ENCODE measurements at places on chromosomes 2 and 18. TPM values are rescaled to one million over a fixed set of nuclear protein-coding genes. Genes with fewer than 3 reads are reported as not detected.
A peak's percentile ranks its signal among the peaks of the same experiment; 100 is the strongest.

Gene IL36G
- total RNA-seq = not detected

Gene LRRFIP1
- 291 TPM for total RNA-seq

DNA sequence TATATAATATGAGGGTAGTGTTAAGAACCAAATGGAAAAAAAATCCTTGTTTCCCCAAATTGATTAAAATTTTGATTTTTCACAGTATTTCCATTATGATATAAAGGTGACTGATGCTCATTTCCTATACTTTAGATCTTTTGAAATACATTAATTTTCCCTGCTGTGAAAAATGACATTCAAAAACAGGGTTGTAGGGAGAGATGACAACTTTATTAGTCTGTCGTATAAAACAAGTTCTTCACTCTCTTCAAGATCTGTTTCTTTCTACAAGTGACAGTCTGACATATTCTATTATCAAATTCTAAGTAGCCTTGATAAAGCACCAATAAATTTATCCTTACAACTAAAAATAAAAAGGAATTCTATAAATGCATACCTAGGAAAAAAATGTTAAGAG, 45.3 kb upstream of the VWC2L start:
- H3K27ac ChIP-seq = no peak overlapping the region
- no peaks in the 10 kb centered on the region for H3K27me3 ChIP-seq
- no peak overlapping the region for H3K4me3 ChIP-seq
- no peaks in the 10 kb centered on the region for H3K36me3 ChIP-seq
- H3K4me1 ChIP-seq = no peaks in the 10 kb centered on the region

- no peak overlapping the region for H3K4me3 ChIP-seq
- H3K27ac ChIP-seq = peak overlapping the region; percentile 58
- no peaks in the 10 kb centered on the region for H3K36me3 ChIP-seq
- no peaks in the 10 kb centered on the region for H3K4me1 ChIP-seq
- H3K27me3 ChIP-seq = no peaks in the 10 kb centered on the region
These were observed 9.5 kb upstream of the CNNM3 start for GRCh38 chr2:96806468-96807126.

Gene GPATCH11
- 10.2 TPM for total RNA-seq

Gene GRHL1
- total RNA-seq = 7.3 TPM

Gene PHOSPHO2
- total RNA-seq = 29.3 TPM

GRCh38 chr18:68796936-68797690, 767 bp upstream of the CCDC102B start:
- H3K27ac ChIP-seq = no peak overlapping the region
- no peaks in the 10 kb centered on the region for H3K4me1 ChIP-seq
- no peaks in the 10 kb centered on the region for H3K27me3 ChIP-seq
- no peak for DNase-seq
- H3K36me3 ChIP-seq = no peaks in the 10 kb centered on the region

DNA sequence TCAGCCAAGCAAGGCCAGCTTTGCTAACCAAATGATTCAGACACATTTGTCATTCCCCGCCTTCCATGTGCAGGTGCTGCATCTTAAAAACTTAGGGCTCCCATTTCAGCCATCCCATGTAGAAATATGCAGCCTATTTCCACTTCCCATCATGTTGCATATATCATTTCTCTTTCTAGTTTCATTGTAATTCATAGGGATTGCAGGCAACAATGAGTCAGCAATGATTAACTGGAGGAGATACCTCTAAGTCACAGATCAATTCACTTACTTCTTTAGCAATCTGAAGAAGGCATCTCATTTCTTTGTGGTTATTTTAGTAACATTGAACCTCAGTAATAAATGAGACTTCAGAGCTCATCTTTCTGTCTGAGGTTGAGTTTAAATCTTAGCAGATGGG, 276.1 kb upstream of the PKDCC start:
- H3K4me3 ChIP-seq = no peak overlapping the region
- H3K27ac ChIP-seq = no peak overlapping the region
- no peaks in the 10 kb centered on the region for H3K27me3 ChIP-seq
- H3K4me1 ChIP-seq = no peaks in the 10 kb centered on the region

- DNase-seq = no peak
- H3K27ac ChIP-seq = no peak overlapping the region
- peaks cover 8% of the 10 kb centered on the region for H3K4me1 ChIP-seq
- no peaks in the 10 kb centered on the region for H3K27me3 ChIP-seq
These were observed 109.4 kb upstream of the SERTAD2 start for GRCh38 chr2:64763126-64763525.

DNA sequence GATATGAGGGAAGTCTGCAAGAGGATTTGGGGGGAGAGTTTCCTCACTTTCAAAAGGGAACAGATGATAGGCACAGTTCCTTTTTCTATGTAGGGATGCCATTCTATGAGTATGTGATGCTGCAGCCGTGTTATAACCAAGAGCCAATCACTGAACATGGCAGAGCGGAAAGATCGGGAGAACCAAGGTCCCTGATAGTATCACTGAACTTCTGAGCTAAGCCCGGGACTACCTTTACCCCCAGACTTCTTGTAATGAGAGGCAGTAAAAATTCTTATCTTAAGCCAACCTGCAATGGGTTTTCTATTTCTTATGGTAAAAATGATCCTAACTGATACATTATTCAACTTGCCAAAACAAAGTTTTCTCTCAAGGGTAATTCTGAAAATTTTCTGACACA, 21.6 kb upstream of the SLC1A4 start:
- H3K27ac ChIP-seq = no peak overlapping the region
- DNase-seq = no peak
- H3K36me3 ChIP-seq = no peaks in the 10 kb centered on the region
- H3K4me1 ChIP-seq = no peaks in the 10 kb centered on the region
- H3K4me3 ChIP-seq = no peak overlapping the region

Gene APLF
- total RNA-seq = 4.4 TPM

GRCh38 chr18:30965237-30965636, 77.3 kb downstream of the DSC3 start:
- no peaks in the 10 kb centered on the region for H3K4me1 ChIP-seq
- H3K27me3 ChIP-seq = no peaks in the 10 kb centered on the region
- H3K27ac ChIP-seq = no peak overlapping the region
- DNase-seq = no peak
- H3K36me3 ChIP-seq = no peaks in the 10 kb centered on the region
- no peak overlapping the region for H3K4me3 ChIP-seq

DNA sequence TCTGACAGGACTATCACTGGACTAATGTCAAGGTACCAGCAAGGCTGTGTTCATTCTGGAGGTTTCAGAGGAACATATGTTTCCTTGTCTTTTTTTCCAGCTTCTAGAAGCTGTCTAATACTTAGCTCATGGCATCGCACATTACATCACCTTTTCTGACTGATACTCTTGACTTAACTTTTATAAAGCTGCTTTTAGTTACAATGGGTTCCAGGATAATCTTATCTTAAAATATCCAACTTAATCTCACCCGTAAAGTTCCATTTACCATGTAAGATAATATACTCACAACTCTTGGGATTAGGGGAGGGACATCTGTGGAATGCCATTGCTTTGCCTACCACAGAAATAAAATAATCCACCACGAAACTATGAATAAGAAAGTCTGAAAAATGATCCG, 394.2 kb downstream of the CDH19 start:
- no peak overlapping the region for H3K4me3 ChIP-seq
- no peak for DNase-seq
- H3K27ac ChIP-seq = no peak overlapping the region
- H3K27me3 ChIP-seq = no peaks in the 10 kb centered on the region

Gene CLK1
- 383 TPM for total RNA-seq

GRCh38 chr2:212330263-212330662, 208.3 kb downstream of the ERBB4 start:
- H3K27me3 ChIP-seq = no peaks in the 10 kb centered on the region
- no peak for DNase-seq
- H3K4me1 ChIP-seq = no peaks in the 10 kb centered on the region

- H3K36me3 ChIP-seq = no peaks in the 10 kb centered on the region
- DNase-seq = no peak
- no peaks in the 10 kb centered on the region for H3K4me1 ChIP-seq
- H3K27ac ChIP-seq = no peak overlapping the region
These were observed 174.9 kb downstream of the LAMA1 start for GRCh38 chr18:6942742-6943141.

Gene MTCL1
- 9.3 TPM for total RNA-seq

GRCh38 chr18:39701839-39702238, 2136.2 kb upstream of the CELF4 start:
- H3K4me1 ChIP-seq = no peaks in the 10 kb centered on the region
- no peaks in the 10 kb centered on the region for H3K36me3 ChIP-seq
- H3K4me3 ChIP-seq = no peak overlapping the region
- no peak for DNase-seq
- no peaks in the 10 kb centered on the region for H3K27me3 ChIP-seq
- no peak overlapping the region for H3K27ac ChIP-seq

Gene CDH7
- not detected for total RNA-seq

DNA sequence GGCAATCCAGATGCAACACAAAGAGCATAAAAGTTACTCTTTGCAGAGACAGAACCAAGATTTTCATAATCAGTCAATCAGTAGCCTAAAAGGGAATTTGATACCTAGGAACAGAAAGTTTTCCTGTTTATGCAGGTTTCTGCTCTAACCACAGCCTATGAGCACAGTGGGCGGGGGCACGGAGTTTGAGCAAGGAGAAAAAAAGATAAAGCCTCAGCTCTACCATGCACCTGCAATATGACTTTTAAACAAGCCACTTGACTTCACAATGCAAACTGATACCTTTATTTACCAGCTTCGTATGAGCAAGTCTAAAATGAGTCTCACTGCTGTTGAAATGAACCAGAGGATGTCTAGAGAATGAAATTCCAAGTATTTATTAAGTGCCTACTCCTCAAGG, 5.6 kb upstream of the LRATD1 start:
- H3K36me3 ChIP-seq = no peaks in the 10 kb centered on the region
- no peak overlapping the region for H3K27ac ChIP-seq
- no peak for DNase-seq
- no peaks in the 10 kb centered on the region for H3K27me3 ChIP-seq
- no peaks in the 10 kb centered on the region for H3K4me1 ChIP-seq

DNA sequence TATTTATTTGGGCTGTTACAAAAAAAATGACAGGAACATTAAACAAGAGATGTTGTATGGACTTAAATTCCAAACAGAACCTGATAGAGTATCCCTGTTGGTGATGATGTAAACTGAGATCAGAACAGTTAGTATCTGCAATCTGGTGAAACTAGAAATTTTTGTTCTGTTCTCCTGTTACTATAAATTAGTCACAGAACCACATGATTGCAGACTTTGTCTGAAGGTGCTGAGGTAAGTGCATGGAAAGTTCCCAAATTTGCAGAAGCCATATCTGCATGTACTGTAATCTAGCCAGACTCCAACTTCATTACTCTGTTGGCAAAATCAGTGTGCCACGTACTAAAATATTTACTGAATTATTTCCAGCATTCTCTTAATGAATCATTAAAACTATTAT, 516.3 kb upstream of the FSIP2 start:
- DNase-seq = no peak
- no peak overlapping the region for H3K4me3 ChIP-seq
- H3K27ac ChIP-seq = no peak overlapping the region
- no peaks in the 10 kb centered on the region for H3K4me1 ChIP-seq
- H3K36me3 ChIP-seq = no peaks in the 10 kb centered on the region

- no peak overlapping the region for H3K4me3 ChIP-seq
- H3K27me3 ChIP-seq = no peaks in the 10 kb centered on the region
- H3K36me3 ChIP-seq = no peaks in the 10 kb centered on the region
- peak; percentile 6 for DNase-seq
- no peaks in the 10 kb centered on the region for H3K4me1 ChIP-seq
These were observed 10.4 kb upstream of the KCNE4 start for GRCh38 chr2:223041527-223042109.

- no peaks in the 10 kb centered on the region for H3K4me1 ChIP-seq
- no peak overlapping the region for H3K4me3 ChIP-seq
- H3K36me3 ChIP-seq = no peaks in the 10 kb centered on the region
- no peak for DNase-seq
- no peaks in the 10 kb centered on the region for H3K27me3 ChIP-seq
These were observed 167.9 kb upstream of the NXPH2 start for GRCh38 chr2:138948070-138948539.

- no peaks in the 10 kb centered on the region for H3K27me3 ChIP-seq
- H3K4me1 ChIP-seq = no peaks in the 10 kb centered on the region
- no peak overlapping the region for H3K27ac ChIP-seq
- no peak overlapping the region for H3K4me3 ChIP-seq
- no peaks in the 10 kb centered on the region for H3K36me3 ChIP-seq
These were observed 61.3 kb upstream of the RAPGEF4 start for GRCh38 chr2:172674034-172674967.

- no peak for DNase-seq
- no peaks in the 10 kb centered on the region for H3K27me3 ChIP-seq
- H3K4me3 ChIP-seq = no peak overlapping the region
- H3K36me3 ChIP-seq = no peaks in the 10 kb centered on the region
These were observed 6.8 kb upstream of the SNTG2 start for GRCh38 chr2:943821-944220.

Gene SERPINB11
- 12.8 TPM for total RNA-seq

GRCh38 chr2:124970030-124970429, 944.9 kb downstream of the CNTNAP5 start:
- H3K36me3 ChIP-seq = no peaks in the 10 kb centered on the region
- no peak overlapping the region for H3K4me3 ChIP-seq
- H3K4me1 ChIP-seq = no peaks in the 10 kb centered on the region
- H3K27ac ChIP-seq = no peak overlapping the region
- no peaks in the 10 kb centered on the region for H3K27me3 ChIP-seq

DNA sequence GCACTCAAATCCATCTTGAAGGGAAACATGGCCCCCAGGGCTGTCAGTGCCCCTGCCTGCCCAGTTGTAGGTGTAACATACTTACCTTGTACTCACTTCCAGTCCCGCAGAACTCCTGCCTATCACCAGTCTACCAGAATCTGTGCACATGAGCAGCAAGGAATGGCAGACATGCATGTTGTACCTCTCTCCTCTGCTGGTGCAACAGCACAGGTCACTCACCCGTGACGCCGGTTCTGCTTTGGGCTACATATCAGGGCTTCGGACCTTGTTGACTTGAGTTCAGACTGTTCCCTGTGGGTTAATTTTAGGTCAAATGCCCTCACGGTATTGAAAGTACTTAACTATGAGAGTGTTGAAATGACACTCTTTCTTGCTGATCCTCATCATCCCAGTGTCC, 215.7 kb downstream of the TPGS2 start:
- H3K4me3 ChIP-seq = no peak overlapping the region
- H3K36me3 ChIP-seq = no peaks in the 10 kb centered on the region
- no peaks in the 10 kb centered on the region for H3K4me1 ChIP-seq
- DNase-seq = no peak
- H3K27ac ChIP-seq = no peak overlapping the region
- H3K27me3 ChIP-seq = no peaks in the 10 kb centered on the region

Gene PIGN
- 21.9 TPM for total RNA-seq

DNA sequence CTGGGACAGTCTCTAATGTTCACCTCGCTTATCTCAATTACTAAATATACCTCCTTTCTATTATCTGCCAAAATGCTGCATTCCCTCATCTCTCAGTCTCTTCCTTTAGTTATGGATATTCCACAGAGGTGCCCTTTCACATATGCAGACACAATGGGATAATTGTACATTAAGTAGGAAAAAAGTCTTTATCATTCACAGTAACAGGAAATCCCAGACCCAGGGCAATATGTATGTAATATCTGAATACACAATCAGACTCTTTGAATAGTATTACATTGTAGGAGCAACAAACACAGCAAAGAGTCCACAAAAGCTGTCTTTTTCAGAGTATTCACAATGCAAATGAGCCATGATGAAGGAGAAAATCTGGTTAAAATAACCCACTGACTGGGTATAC, 1399.0 kb upstream of the ZEB2 start:
- H3K4me3 ChIP-seq = no peak overlapping the region
- DNase-seq = no peak
- H3K27ac ChIP-seq = no peak overlapping the region
- no peaks in the 10 kb centered on the region for H3K27me3 ChIP-seq
- no peaks in the 10 kb centered on the region for H3K4me1 ChIP-seq

Gene RAX
- not detected for total RNA-seq

- no peaks in the 10 kb centered on the region for H3K4me1 ChIP-seq
- DNase-seq = no peak
- H3K27ac ChIP-seq = no peak overlapping the region
- H3K4me3 ChIP-seq = no peak overlapping the region
- H3K36me3 ChIP-seq = no peaks in the 10 kb centered on the region
- no peaks in the 10 kb centered on the region for H3K27me3 ChIP-seq
These were observed 437.6 kb downstream of the DLGAP1 start for GRCh38 chr18:4017480-4017879.

All from upper lobe of left lung (tissue), 6 donors.